Epithelial cell of esophagus (primary cell): ENCODE measurements at places on chromosomes 11 and 22.

GRCh38 chr11:38971141-38971540, 2373.1 kb upstream of the RAG2 start:
- DNase-seq: peak; percentile 62

DNA sequence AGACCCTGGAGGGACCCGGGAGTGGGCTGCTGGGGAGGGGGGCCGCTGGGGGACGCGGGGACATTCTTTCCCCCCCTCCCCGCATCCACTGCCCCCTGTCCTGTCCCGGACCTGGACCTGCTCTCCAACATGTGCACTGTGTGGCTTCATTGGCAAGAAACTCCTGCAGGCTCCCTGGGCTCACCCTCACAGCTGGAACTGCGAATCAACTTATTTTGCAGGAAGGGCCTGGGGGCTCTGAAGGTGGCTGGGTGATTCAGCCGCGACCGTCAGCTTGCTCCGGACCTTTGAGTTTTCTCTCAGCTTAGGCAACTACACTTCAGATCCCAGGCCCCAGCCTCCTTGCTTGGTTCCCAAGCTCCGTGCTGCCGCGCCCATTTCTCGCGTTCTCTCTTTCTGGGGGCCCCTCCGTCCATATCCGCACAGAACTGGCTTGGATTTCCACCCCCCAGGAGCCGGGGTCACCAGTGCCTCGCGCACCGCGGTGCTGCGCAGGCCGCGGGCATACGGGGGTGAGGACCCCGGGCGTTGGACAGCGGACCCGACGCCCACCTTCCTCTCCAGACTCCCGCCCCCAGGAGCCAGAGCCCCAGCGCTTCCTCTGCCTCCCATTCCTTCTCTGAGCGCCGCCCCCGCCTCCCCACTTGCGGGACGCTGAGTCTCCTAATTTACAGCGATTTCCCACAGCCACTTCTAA, 471 bp upstream of the AHNAK start:
- DNase-seq: peak; percentile 90

GRCh38 chr11:66744485-66745355, 15.7 kb upstream of the SPTBN2 start:
- peak; percentile 82 for DNase-seq

DNA sequence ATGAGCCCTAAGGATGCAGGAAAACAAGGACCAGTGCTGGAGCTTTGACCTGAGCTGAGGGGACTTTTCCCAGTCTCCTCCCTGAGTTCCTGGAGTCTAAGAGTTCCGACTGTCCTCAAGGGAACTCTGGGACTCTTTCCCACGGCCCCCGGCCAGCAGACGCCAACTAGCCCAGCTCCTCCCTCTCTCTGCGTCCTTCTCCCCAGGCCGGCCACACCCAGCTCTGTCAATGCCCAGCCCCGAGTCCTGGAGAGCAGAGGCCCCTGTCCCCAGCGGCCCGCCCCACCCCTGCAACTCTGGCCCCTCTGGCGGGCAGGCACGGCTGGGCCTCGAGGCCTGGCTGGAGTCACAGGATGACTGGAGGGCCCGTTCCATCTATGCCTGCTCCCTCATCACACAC, 29.8 kb downstream of the NECTIN1 start:
- peak; percentile 68 for DNase-seq

DNA sequence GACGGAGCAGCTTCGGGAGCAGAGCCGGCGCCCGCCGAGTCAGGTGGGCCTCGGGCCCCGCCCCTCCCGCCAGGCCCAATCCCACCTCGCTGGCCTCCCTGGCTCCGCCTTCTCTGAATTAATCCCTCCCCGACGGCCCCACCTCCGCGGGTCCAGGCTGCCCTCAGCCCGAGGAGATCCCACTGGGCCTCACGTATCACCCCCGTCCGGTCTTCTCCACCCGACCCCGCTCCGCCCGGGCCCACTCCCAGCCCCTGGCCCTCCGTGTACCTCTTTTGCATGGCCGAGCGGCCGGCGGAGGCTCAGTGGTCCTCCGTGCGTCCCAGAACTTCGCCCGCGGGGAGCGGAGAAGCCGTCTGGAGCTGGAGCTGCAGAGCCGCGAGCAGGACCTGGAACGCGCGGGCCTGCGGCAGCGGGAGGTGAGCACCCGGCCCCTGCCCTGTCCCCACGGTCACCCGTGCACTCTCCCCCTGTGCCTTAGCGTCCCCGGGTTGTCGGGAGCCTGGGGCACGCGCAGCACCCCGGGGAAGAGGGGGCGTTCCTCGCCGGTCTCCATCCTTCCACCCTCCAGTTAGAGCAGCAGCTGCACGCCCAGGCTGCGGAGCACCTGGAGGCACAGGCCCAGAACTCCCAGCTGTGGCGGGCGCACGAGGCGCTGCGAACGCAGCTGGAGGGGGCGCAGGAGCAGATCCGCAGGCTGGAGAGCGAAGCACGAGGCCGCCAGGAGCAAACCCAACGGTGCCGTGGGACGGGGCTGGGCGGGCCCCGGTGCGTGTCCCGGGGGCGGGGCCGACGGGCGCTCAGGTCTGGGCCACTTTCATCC, 2.2 kb upstream of the CD151 start:
- DNase-seq: peak; percentile 77

DNA sequence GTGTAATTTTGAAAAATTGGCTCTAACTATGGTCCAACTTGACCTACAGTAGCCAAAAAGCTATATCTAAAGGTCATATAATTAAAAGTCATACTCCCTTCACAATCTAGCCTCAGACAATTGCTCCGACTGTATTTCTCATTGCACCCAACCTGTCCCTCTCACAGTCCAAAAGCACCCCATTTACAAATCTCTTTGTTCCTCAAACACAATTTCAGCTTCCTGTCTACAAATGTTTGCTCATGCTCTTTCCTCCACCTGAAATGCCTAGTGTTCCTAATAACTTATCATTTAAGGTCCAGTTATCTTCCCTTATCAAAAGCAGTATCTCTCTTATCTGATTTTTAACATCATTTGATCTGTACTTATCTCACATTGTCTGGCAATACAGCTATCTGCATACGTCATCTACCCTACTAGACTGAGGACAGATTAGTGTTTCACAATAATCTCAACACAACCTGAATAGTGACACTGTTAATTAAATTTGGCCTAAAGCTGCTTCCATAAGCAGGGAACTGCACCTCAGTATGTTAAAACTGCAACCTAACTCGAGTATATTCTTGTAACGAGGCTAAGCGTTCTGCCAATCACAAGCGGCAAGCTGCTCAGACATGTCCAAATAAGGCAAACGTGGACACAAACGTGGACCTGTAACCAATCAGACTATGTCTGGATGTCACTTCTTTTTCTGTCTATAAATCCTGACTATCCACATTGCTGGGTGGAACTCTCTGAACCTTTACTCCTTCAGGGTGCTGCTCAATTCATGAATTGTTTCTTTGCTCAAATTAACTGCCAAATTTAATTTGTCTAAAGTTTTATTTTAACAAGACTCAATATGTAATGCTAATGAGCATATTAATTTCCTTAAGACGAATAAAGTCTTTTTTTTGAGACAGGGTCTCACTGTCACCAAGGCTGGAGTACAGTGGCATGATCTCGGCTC, 15.9 kb downstream of the PICALM start:
- DNase-seq: no peak

DNA sequence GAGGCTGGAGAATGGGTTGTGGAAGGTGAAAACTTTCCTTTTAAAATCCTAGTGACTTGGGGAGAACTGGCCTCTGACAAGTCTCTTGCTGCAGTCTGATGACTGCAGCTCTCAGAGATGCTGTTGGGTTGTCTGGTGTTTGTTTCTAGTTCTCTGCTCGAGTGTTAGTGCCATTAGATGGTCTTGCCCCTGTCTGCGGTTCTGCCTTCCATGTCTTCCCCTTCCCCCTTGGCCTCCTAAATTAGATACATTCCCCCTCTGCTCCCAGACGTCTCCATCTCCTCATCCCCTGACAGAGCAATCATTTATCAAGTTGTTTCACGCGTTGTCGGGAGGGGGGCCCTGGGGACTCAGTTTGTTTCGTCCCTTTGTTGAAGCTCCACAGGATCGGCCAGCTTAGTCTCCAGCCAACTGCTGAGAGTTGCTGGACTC, 67.7 kb downstream of the CECR2 start:
- no peak for DNase-seq

DNA sequence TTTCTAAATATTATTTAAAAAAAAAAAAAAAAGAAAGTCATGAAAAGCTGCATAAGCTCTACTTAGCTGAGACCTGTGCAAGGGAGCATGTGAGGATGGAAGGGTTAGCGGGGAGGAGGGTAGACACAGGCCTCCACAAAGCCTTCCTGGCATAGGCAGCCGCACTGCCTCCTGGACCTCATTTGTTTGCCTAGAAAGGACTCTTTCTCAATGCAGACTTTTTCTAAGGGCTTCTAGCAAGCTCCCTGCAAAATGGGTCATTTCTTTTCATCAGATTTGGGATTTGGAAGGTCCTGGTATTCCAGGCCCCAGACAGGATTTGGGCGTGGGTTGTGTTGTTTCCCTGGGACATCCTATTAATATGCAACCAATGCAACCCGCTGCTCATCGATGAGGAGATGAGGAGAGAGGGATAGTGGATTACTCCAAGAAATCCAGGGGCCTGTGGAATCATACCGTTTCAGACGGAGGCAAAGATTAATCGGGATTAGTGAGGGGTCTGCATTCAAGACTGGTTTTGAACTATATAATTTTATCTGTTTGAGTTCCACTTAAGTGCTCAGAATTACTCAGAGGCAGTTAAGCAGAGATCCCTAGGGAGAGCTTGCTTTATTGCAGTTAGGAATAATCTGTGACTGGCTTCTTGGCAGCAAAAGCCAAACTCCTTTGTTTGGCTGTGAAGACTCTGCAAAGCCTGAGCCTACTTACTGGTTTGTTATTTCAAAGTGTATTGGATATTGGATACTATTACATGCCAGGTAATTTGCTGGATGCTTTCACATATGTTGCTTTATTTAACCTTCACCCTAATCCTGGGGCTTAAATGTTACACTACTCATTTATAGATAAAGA, 106.9 kb upstream of the NAV2 start:
- no peak for DNase-seq

GRCh38 chr11:31968461-31969358, 122.2 kb upstream of the RCN1 start:
- DNase-seq: peak; percentile 17

- DNase-seq: no peak
Observed at GRCh38 chr11:125372911-125373310, 123.2 kb downstream of the FEZ1 start.

- DNase-seq: no peak
Observed at GRCh38 chr11:111494040-111494439, 18.1 kb downstream of the BTG4 start.

DNA sequence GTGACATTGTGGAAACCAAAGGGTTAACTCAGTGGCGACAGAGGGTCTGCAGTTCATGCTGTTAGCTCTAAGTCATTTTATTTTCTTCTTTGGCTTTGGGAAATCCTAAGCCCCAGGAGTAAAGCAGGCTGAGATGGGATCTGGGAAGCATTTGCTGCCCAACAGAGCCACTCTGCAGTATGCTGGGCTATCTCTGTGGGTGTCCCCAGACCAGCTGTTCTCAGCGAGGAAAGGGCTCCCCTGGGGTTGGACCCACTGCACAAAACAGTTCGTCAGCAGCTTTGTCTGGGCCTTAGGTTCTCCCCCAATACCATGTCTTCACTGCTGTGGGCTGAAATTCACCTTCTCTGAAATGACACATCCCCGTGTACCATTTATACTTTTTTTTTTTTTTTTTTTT, 34.0 kb downstream of the KREMEN1 start:
- no peak for DNase-seq

- DNase-seq: peak; percentile 22
Observed at GRCh38 chr11:83816572-83817187, 530.5 kb upstream of the CCDC90B start.

- DNase-seq: no peak
Observed at GRCh38 chr11:61688365-61689163, 8.4 kb downstream of the DAGLA start.

DNA sequence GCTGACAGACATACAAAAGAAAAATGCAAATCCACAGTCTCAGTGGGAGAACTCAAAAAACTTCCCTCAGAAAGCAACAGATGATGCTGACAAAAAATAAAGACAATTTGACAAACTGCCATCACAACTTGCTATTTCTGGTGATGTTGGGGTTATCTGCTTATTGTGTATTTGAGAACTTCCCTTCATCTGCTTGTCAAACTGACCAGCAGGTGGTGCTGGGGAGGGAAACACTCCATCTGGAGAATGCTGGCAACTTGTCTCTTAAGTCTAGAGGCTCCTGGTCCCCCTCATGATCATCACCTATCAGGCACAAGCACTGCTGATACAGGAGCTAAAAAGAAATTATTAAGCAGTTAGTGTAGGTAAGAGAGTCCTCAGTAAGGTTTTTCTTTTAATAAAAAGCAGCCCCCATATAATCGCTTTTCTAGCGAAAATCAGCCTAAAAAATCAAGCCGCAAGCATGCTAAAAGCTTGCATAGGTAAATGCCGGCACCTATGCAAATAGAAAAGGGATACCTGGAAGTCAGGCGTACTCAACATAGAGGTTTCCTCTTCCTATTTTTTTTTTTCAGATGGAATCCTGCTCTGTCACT, 9.8 kb upstream of the FAM111B start:
- DNase-seq: peak; percentile 73
